ENCODE measurements at places on chromosomes 6 and 20. TPM values are rescaled to one million over a fixed set of nuclear protein-coding genes. Genes with fewer than 3 reads are reported as not detected.

DNA sequence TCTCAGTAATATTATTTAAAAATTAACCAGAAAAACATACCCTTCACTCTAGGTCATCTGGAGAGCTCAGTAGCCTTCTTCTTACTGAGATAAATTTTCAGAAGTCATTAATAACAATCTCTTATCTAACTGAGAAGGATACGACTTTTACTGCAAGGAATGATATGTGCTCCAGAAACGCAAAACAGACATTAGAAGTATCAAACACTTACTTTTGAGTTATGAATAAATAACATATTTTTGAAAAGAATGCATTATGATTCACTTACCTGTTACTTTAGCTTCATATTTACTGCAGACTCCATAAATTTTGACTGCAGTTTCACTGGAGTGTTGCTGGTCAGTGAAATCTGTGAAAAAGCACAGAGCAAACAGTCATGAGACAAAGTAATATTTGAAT lies 668.7 kb upstream of the NRSN1 start:
- no peak for DNase-seq

DNA sequence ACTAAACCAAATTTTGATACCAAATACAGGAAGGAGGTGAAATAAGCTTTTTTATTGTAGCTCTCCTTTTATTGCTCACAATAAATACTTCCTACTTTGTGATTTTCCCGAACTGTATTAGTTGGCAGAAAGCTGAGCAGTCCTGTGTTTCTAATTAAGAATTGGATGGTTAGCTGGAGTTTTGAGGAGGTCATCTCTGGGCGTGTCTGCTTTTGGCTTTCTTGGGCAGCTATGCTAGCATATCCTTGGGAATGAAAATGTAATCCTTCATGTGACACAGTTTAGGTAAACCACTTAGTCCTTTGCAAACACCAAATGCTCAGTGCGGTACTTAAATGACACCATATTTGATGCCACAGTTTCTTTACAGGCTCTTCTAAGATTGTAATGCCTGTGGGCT lies 67.5 kb downstream of the MTHFD1L start:
- no peak for DNase-seq

- DNase-seq = no peak
Observed at GRCh38 chr6:30821862-30822784, 62.2 kb upstream of the DDR1 start.

- no peak for DNase-seq
Observed at GRCh38 chr6:15449011-15449410, 203.1 kb downstream of the JARID2 start.

- DNase-seq = no peak
Observed at GRCh38 chr6:37785663-37786270, 33.8 kb upstream of the ZFAND3 start.

DNA sequence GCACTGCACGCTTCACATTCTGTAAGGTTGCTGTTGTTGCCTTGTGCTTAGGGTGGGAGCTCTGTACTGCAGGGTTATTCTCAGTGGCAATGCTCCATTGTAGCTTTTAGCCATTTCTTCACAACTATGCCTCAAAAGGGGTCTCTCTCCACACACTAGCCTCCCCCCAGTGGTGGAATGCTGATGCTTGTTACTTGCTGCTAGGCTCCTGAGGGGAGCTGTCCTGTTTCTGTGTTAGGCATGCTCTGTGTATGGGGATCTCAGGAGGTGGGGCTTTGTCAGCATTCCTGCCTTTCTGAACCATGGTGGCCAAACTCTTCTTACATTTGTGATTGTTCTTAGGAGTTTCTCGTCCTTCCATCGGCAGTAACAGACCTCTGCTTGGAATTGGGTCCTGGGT lies 18.8 kb downstream of the TMEM170B start:
- no peak for DNase-seq

- DNase-seq = no peak
Observed at GRCh38 chr6:91276315-91276714, 689.4 kb upstream of the MAP3K7 start.

- DNase-seq = no peak
Observed at GRCh38 chr6:118712969-118713368, 61.6 kb upstream of the CEP85L start.

- peak; percentile 1 for DNase-seq
Observed at GRCh38 chr20:25018425-25018824, 25.9 kb upstream of the APMAP start.

DNA sequence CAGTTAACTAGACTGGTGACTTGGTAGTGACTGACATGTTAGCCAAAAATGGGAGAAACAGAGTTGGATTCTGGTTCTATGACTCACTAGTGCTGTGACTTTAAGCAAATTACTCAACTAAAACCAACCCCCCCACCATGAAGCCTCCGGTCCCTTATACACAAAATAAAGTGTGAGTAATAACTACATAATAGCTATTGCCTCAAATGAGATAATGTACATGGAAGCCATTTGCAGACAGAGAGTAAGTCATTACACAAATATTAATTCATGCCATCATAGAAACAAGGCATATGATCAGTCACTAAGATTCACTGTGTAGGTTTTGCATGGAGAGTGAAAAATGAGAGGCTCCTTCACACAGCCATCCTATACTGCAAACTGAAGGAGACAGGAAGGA lies 111.9 kb downstream of the HIVEP2 start:
- no peak for DNase-seq

DNA sequence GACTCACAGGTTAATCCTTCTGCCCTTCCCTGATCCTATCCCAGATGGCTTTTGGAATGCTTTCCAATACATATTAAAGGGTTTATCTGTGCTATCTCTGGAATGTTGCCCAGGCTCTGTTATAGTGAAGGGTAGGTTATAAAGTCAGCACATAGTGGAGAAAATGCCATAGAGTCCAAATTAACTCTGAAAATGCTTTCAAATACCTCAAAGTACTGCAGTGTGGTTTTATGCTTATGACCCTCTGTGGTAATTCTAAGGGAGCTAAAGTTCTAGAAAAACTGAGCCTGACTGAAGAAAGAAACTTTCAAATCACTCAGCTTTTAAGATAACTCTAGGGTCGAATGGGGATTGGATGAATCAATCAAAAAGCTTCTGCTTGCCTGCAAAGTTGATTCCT lies 159.8 kb downstream of the PLCB1 start:
- no peak for DNase-seq

DNA sequence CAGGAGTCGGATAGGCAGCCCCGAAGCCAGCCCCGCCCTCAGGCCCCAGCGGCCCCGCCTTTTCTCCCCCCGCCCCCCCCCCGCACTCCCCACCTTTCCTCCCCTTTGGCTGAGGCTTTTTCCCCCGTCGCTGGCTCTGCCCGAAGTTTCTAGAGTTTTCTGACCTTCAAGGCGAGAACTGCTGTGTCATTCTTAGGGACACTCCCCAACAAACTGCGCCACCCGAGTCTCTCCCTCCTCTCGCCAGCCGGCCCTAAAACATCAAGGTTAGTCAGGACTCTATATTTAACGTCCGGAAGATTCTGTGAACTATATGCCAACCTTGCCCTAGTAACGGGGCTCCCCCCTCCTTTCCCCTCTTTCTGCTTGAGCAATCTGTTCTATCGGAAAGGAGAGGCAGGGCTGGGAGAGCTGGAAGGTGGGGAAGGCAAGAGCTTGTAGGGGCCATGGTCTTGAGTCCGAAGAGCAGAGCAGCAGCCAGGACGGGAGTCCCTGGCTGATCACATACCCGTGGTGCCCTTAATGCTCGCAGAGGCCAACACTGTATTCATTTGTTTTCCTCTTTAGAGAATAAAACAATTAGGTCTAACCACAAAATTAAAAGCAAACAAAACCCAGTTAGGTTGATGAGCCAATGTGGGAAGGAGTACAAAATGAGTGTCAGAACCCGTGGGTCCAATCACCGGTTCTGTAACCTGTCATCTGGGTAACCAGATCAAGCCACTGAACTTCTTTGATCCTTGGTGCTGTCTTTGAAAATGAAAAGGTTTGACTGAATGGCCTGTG lies 5.3 kb upstream of the HSPA1B start:
- peak; percentile 90 for DNase-seq

- DNase-seq = peak; percentile 39
Observed at GRCh38 chr20:44736170-44737021, 9.3 kb upstream of the KCNK15 start.

GRCh38 chr6:33590531-33591198 lies 10.6 kb upstream of the BAK1 start:
- peak; percentile 69 for DNase-seq

GRCh38 chr6:63886341-63886740 lies 250.7 kb downstream of the PHF3 start:
- no peak for DNase-seq

GRCh38 chr20:59525500-59526241 lies 78.7 kb upstream of the PHACTR3 start:
- peak; percentile 65 for DNase-seq

DNA sequence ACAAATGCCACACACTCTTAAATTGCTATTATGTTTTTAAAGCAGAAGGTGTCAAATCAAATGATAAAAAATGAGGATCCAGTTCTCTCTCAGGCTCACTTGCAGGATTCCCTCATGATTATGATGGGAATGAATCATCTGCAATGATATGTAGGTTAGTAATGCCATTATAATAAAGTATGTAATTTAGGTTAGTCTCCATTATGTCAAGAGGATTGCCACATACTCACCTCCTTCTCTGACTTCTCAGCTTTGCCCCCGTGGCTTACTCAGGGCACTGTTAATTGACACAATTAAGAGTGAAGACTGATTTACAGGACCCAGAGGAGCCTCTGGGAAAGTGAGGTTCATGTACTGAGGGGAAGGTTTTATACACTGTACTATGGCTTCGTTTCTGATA lies 591.7 kb upstream of the NRSN1 start:
- DNase-seq = no peak

DNA sequence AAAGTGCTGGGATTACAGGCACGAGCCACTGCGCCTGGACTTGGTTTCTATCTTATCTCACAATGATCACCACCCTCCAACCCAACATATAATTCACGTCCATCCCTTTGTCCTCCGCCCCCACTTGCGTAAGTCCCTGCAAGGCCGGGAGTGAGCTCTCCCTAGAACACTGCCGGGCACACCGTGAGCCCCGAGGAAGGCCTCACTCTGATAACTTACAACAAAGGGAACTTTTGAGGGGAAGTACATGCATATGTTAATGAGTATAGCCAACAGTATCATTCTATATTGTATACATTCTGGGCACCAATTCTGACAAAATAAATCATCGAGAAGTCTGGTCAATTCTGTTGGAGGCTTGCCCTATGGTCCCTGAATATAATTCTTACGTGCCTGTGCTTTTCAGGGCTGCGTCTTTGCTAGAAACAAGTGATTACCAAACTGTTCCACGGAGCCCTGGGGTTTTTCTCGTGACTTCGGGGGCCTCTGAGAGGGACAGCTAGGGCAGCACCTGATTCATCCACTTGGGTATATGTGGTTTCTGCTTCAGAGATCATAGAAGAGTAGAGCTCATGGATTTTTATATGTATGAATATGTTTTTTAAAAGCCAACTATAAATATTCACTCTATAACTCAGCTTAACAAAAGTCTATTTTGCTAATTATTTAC lies 469.8 kb upstream of the AGPAT4 start:
- no peak for DNase-seq

DNA sequence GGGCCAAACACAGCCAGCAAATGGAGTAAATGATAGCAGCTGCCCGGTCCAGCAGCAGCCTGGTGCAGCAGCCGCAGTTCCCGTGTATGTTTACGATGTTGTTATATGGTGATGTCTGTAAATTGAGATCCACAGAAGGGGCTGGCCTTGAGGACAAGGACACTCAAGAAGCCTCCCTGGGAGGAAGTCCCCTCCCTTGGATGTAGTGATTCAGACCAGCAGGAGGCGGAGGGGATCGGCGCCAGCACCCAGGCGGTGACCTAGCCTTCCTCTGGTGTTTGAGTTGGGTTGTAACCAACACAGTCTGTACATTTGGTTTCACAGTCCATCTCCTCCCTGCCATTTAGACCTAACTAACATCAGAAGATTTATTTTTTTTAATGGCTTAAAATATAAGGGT lies 187.8 kb downstream of the SYNDIG1 start:
- no peak for DNase-seq

Gene CMTR1
- total RNA-seq = 29.3 TPM

Gene RBPJL
- not detected for total RNA-seq

Gene CENPQ
- 2.4 TPM for total RNA-seq

Gene MRS2
- 37.8 TPM for total RNA-seq

Gene RNF182
- total RNA-seq = 1.3 TPM

Gene EEF1E1
- total RNA-seq = 24.8 TPM

Gene BANF2
- not detected for total RNA-seq

Gene OR2H1
- total RNA-seq = not detected

Gene BPIFA1
- total RNA-seq = not detected
